ENCODE measurements at places on chromosomes 1 and 21. TPM values are rescaled to one million over a fixed set of nuclear protein-coding genes. Genes with fewer than 3 reads are reported as not detected.

GRCh38 chr21:27590271-27590670, 623.4 kb upstream of the ADAMTS5 start:
- peak; percentile 96 for DNase-seq

- no peak for DNase-seq
Measured at GRCh38 chr1:216847397-216848036, 124.3 kb upstream of the ESRRG start.

- peak; percentile 11 for DNase-seq
Measured at GRCh38 chr1:61496501-61496900, 228.4 kb downstream of the TM2D1 start.

DNA sequence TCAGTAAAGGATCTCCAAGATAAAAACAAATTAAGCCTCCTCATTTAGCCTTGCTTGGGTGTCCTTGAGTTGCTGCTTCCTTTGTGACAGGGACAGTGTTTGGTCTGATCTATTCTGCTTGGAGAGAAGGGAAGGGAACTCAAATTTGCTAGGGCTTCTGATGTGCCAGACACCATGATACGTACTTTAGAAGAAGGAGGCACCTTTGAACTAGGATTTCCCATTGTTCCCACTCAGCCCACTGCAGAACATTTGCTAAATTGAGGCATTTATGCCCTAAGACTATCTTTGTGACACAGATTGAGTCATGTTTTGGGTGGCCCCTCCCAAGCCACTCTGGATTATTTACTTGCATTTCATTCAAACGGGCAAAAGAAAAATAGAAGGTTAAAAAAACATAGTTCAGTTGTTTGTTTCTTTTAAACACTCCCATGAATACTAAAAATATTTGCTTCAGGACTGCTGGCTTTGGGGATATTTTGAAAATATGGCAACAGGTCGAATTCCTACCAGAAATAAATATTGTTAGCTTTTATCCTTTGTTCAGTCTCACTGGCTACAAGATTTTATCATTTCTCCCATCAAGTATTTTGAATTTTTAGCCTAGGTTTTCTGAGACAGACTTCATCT, 81.9 kb upstream of the WLS start:
- DNase-seq: no peak

GRCh38 chr1:30315185-30315960, 408.0 kb downstream of the MATN1 start:
- peak; percentile 14 for DNase-seq

- DNase-seq: no peak
Measured at GRCh38 chr1:180571060-180571831, 12.5 kb downstream of the OVAAL start.

- DNase-seq: peak; percentile 89
Measured at GRCh38 chr1:54488065-54488750, 59.8 kb upstream of the ACOT11 start.

- no peak for DNase-seq
Measured at GRCh38 chr1:36125129-36125991, at the start of gene COL8A2. TSS of gene COL8A2 (minus strand) at chr1:36125222. CDS start at chr1:36100242, 24,980 bp downstream.

- DNase-seq: no peak
Measured at GRCh38 chr21:45620201-45620923, 23.2 kb upstream of the PCBP3 start.

CCDC27 gene
- total RNA-seq: not detected

MYBPH gene
- 1.4 TPM for total RNA-seq

EPS8L3 gene
- total RNA-seq: not detected

ALPL gene
- total RNA-seq: 1.3 TPM

PTCH2 gene
- total RNA-seq: 0.12 TPM

Data from RPMI7951 (cell line).